GM13977 (cell line): ENCODE measurements at places on chromosomes 3 and 15.

GRCh38 chr15:82966671-82967071 is 14.2 kb upstream of the HOMER2 start:
- peak; percentile 46 for DNase-seq

DNA sequence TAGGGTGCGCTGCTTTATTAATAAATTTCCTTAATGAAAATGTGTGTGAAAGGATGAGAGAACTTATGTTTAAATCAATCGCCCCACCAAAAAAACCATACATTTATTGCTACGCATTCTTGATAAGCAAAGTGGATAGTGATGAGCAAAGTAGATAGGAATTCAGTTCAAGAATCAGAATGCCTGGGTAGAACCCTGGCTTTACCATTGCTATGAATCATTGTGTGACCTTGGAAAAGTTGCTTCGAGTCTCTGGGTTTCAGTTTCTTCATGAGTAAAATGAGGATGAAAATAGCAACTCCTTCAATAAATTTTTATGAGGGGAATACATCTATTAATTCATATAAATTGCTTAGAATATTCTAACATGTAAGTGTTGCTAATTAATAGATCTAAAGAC is 2.6 kb upstream of the ALCAM start:
- no peak for DNase-seq

- DNase-seq: peak; percentile 4
Measured at GRCh38 chr3:181358562-181358961, 353.2 kb upstream of the SOX2 start.

GRCh38 chr15:41627203-41627602 is 33.0 kb upstream of the MGA start:
- no peak for DNase-seq

DNA sequence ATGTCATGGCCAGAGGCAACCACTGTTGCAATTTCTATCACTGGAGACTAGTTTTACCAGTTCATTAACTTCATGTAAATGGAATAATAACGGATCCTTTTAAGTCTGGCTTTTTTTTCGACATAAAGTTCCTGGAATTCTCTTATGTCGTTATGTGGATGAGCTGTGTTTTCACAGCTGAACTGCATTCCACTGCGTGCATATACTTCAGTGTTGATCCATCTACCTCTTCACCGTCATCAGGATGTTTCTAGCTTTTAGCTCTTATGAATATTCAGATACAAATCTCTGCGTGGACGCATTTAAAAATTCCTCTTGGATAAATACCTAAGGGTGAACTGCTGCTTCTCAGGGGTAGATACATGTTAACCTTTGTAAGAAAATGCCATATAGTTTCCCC is 15.6 kb upstream of the CYFIP1 start:
- no peak for DNase-seq

- DNase-seq: no peak
Measured at GRCh38 chr15:90300541-90300940, 35.1 kb downstream of the NGRN start.

DNA sequence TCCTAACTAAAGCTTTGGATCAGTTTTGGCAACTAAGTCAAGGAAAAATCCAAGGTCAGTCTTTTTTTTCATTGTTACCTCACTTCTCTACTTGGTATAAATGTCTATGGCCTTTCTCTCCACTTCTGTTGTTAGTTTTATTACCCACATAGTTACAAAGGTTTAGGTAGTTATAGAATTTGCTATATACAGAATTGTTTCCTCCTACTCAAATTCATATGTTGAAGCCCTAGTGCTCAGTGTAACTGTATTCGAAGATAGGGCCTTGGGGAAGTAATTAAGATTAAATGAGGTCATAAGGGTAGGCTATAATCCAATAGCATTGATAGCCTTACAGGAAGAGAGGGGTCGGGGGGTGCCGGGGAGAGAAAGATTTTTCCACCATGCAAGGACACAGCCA is 19.7 kb upstream of the STIMATE start:
- no peak for DNase-seq

GRCh38 chr3:68206524-68207117 is 552.2 kb upstream of the SUCLG2 start:
- DNase-seq: no peak

- no peak for DNase-seq
Measured at GRCh38 chr15:73397461-73397860, 28.7 kb upstream of the HCN4 start.

DNA sequence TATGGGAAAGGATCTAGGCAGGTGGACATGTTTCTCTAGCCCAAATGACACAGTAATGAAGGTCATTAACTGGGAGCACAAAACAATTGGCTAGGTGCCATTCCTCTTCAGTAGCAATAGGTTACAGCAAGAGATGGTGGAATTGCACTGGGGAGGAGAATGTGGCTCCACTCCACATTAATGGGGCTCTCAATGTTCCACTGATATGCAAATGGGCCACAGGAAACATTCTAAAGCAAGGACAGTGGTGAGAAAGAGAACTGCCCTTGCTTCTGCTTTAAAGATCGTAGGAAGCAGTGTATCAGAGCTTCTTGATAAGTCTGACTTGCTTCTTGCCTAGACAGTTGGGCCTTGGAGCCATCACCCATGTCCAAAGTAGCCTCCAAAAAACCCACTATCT is 271.4 kb upstream of the PPP2R3A start:
- no peak for DNase-seq

DNA sequence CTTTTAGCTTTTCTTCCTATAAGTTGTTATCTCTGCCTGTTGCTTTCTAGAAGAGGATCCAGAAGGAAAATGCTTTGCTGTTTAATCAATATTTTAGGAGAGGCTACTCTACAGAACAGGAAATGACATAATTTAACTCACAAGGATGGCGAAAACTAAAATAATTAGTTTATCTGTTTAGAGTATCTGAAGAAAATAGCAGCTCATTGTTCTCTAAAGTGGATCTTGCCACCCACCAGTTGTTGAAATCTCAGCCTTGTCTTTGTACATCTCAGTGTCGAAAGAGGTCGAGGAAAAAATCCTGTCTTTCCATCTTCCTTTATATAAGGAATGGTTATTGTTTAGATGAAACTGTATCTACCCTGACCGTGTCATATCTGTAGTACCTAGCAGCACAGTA is 126.6 kb downstream of the ZNF609 start:
- DNase-seq: no peak

DNA sequence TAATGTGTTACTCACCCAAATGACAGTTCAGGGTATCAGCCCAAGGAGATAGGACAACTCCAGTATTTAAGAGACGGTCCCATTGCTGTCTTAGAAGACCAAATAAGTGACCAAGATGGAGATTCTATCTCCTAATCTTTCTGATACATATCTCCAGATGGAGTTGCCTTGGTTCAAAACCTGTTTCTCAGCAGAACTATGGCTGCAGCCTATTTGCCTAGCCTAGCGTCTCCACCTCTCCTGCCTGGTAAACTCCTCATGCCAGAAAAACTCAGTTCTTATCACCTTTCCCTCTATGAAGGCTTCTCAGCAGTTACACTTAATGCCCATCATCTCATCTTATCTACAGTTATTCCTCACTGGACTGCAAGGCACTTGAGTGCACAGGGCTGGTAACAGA is 1.2 kb upstream of the CSPG5 start:
- no peak for DNase-seq

DNA sequence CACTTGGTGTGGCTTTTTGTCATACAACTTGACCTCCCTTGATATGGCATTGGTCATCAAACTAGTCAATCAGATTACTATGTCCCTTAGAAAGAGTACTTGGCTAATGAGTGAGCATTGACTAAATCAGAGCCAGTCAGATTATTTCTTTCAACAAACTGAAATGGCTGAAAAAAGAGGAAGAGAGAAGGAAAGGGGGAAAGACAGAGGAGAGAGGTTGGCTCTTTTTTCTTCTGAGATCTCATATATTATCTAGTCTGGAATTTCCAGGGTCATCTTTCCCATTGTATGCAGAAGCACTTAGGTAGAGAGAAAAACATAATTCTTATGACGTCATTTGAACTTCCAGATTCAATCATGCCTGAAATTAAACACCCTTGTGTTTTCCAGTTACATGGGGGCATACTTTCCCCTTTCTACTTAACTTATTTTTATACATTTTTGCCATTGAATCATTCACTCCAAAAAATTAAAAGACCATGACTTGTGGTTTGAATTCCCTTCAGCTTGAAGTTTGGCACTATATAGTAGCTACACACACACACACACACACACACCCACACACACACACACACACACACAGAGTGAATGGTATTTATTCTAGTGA is 387.8 kb downstream of the LSAMP start:
- no peak for DNase-seq

GRCh38 chr3:85605066-85605465 is 646.3 kb downstream of the CADM2 start:
- no peak for DNase-seq

DNA sequence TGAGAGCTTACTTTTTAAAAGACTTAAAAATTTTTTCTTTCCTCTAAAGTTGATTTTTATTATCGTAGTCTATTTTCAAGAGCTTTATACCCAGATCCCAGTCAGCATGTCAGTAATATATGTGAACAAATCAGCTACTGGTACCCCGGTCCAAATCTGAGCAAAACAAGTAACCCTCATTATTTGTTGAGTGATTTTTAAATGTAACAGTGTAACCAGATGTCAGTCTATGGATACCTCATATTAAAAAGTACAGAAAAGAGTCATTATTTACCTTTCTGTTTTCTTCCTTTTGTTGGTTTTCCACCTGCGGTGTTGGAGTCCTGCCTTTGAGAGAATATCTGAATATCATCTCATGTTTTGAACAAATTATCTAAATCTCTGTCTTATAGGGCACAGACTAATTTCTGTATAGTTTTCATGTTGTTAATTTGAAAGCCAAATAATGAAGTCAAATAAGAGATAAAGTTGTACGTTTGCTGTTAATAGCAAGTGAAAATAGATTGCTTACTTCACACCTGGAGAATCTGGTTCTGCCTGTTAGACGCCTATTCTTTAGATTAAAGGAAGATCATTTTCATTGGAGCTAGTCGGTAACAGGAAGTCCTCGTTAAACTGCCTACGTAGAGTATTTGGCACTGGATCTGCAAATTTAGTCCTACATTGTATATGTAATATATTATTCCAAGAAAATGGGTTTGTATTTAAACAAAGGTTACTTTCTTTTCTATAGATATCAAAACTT is at the start of gene STX19:
Gene STX19, minus strand, starts transcription at position 505 of the 745 bp plus-strand sequence. CDS start 13,328 bp downstream, outside the sequence.
- no peak for DNase-seq

DNA sequence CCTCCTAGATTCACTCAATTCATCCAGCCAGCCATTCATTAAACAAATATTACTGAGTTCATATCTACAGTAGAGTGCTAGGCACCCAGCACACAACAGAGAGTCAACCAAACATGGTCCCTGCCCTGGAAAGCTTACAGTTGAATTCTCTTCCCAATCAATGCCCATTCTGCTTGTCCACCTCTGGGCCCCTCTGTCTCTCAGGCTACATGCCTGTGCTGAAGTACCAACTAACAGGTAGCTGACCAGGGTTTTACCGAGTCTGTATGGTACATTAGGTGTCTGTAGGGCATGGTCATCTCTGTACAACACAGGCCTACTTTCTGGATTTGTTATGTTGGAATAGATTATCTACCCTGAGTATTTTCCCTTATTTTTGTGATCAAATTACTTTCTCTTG is 23.3 kb downstream of the PLD1 start:
- DNase-seq: no peak

- DNase-seq: peak; percentile 50
Measured at GRCh38 chr3:160006282-160007163, 17.9 kb downstream of the IL12A start.

- no peak for DNase-seq
Measured at GRCh38 chr15:84702961-84703482, 12.9 kb downstream of the SEC11A start.
